Activated CD4-positive, alpha-beta T cell treated with anti-CD3 and anti-CD28 coated beads, Interleukin-10, Interleukin-2, amounts not matched to agents 100 ng/mL and 50 ng/mL, durations not matched to agents 16 hours and 8 hours (primary cell): ENCODE measurements at places on chromosomes 6 and 20.

DNA sequence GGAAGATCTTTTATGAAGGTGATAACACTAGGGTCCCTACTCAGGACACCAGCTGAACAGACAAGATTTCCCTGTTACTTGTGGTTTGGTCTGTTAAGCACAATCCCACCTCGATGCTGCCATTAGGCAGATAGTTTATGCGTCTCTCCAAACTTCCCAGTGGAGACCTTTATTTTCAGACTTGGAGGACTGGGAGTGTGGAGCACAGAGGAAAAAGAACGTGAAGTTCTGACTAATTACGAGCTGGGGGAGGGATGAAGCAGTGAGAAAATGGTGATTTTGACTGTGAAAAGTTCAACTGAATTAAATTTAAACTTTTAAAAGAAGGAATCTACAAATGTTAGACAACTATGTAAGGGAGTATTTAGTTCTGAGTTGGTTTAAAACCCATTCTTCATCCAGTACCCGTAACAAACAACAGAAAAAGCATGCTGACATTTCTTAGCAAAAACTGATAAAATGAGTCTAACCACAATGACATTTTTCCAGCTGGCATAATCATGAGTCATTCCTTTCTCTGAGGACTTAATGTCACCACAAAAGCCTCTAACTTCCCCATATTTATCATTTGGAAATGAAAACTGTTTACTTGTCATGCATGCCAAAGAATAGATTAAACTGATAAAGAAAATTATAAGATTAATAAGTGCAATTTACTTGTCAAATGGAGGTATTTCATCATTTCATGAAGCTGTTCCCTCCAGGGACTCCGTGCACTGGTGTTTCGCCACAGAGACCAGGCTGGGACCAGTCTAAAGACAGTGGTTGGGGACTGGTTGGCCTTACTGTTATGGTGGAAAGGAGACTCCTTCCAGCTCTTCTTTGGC is 113.3 kb upstream of the SSTR4 start:
- DNase-seq = no peak

DNA sequence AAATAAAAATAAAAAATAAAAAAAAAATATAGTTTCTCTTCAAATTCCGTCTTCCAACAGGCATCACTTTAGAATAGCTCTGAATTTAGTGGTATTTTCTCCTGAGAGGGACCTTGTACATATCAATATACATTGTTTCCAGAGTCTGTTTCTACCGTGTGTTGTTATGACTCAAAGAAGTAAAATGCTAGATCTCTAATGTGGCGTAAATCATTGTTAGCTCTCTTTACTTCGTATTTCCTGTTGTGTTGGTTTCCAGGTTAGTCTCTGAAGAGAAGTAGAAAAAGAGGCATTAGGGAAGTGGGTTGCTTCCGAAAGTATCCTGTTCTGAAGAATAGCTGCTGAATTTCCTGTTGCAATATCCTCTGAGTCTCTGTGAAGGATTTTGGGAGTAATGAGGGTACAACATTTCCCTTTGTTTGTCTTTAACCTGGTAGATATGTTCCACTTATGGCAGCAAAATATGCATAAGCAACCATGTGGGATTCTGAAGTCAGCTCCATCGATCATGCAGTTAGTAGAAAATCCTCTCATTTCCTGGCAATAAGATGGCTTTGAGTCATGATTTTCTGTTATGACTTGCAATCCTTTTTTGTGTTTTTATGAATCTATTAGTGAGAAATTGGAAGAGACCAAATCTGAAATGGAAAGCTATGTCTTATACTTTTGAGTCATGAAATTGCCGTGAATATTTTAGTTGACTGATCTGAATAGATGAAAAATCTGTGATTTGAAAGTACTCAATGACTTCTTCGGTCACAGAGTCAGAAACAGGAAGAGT is 42.0 kb upstream of the MCHR2 start:
- peak; percentile 60 for DNase-seq

GRCh38 chr20:38726804-38727606 is 2.7 kb downstream of the SLC32A1 start:
- peak; percentile 77 for DNase-seq

- DNase-seq = peak; percentile 80
Measured at GRCh38 chr6:154410619-154411072, 54.0 kb upstream of the IPCEF1 start.
